Fibroblast of skin of scalp (primary cell): ENCODE measurements at places on chromosomes 5 and 9.
A peak's percentile ranks its signal among the peaks of the same experiment; 100 is the strongest.

- no peak for DNase-seq
Observed at GRCh38 chr5:134449167-134449566, 37.5 kb upstream of the CDKN2AIPNL start.

- DNase-seq: no peak
Observed at GRCh38 chr9:5436441-5436840, 1.3 kb downstream of the PLGRKT start.

DNA sequence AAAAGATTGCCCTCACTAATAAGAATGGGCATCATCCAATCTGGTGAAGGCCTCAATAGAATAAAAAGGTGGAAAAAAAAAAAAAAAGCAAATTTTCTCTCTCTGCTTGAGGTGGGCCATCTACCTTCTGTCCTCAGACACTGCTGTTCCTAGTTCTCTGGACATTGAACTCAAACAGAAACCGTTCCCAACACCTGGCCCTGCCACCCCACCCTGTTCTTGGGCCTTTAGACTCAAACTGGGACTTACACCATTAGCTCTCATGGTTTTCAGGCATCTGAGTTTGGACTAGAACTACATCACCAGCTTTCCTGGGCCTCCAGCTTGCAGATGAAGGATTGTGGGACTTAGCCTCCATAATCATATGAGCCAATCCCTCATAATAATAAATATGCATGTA is 71.0 kb downstream of the SSBP2 start:
- no peak for DNase-seq

GRCh38 chr5:37810311-37810710 is 29.5 kb downstream of the GDNF start:
- DNase-seq: peak; percentile 82

GRCh38 chr5:100643473-100643872 is 108.3 kb downstream of the FAM174A start:
- DNase-seq: no peak

DNA sequence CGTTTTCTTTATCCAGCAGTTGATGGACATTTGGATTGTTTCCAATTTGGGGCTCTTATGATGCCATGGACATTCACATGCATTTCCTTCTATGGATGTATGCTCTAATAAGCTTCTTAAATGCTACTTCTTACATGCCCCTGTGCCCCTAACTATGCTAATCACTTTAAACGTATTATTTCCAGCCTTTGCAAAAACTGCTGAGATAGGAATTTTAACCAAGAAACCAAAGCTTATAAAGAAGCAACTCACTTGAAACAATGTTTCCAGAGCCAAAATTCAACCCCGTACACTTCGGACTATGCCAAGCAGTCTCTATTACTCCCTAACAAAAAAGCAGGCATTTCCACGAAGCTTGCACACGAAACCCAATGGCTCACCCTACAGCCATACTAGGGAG is 545.6 kb upstream of the WWC1 start:
- DNase-seq: no peak

DNA sequence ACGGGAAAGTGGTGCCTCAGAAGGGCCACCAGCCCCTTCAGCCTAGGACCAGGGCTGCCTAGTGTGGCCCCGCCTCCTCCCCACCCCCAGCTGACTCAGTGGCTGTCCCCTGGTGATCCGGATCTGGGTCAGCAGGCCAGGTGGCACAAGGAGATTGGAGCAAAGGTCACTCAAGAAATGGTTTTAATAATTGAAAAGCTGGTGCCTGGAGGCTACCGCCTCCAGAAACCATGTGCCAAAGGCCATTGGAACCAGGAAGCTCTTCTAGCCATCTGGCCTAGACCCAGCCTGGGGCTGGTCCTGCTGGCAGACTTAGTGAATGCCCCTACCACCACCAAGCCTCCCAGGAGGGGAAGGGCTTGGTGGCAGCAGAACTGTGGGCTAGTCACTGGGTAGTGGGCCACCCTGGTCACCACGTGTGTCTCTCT is 1.5 kb downstream of the ST6GALNAC4 start:
- DNase-seq: no peak
